ENCODE measurements at places on chromosomes 13 and 19.

DNA sequence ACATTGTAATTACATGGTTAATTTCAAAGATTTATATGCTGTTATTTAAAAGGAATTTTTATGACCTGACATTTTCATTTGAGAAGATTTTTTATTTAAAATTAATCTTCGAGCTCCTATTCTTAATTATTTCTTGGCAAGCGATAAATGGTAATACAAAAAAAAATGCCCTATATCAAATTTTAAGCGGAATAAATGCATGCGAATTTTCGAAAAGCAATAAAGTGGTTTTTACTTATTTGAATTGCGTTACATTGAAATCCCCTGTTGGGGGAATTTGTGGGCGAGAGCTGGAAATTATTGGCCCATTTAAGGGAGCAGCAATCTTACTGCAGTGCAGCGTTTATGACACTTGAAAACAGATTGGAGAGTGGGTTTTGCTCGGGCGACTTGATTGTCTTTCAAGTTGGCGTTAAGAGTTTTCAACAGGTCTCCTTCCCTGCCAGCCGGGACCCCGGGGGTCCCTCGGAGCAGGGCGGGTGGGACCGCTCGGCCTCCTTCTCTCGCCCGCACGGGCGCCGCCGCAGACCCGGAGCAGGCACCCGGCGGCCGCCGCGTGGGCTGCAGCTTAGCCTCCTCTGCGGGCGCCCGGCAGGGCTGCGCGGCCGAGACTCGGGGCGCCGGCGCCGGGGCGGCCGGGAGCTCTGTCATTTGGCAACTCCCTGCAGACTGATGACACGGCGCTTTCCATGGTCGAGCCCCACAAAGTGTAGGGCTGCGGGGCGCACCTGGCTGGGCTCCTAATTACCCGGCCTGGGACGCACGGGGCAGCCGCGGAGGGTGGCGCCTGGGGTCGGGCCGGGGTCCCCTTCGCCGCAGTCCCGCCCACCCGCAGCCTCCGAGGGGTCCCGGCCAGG is 255.1 kb upstream of the SOX21 start:
- peak overlapping the region; percentile 34 for H3K4me3 ChIP-seq
- no peak for DNase-seq
- H3K4me1 ChIP-seq: peaks cover 12% of the 10 kb centered on the region
- no peak overlapping the region for H3K27ac ChIP-seq
- no peaks in the 10 kb centered on the region for H3K27me3 ChIP-seq

GRCh38 chr19:37997911-37998344 is 90.9 kb downstream of the SIPA1L3 start:
- H3K4me3 ChIP-seq: no peak overlapping the region
- no peaks in the 10 kb centered on the region for H3K27me3 ChIP-seq
- no peak for DNase-seq

GRCh38 chr13:36142735-36143134 is 11.6 kb upstream of the DCLK1 start:
- no peak overlapping the region for H3K4me3 ChIP-seq
- no peak for DNase-seq
- no peaks in the 10 kb centered on the region for H3K36me3 ChIP-seq
- no peak overlapping the region for H3K27ac ChIP-seq

- H3K4me3 ChIP-seq: peak overlapping the region; percentile 54
- peak overlapping the region; percentile 76 for H3K27ac ChIP-seq
- H3K36me3 ChIP-seq: peaks cover 21% of the 10 kb centered on the region
- H3K27me3 ChIP-seq: no peaks in the 10 kb centered on the region
- peaks cover 30% of the 10 kb centered on the region for H3K4me1 ChIP-seq
Observed at GRCh38 chr19:17234911-17235299, 8.9 kb downstream of the OCEL1 start.

DNA sequence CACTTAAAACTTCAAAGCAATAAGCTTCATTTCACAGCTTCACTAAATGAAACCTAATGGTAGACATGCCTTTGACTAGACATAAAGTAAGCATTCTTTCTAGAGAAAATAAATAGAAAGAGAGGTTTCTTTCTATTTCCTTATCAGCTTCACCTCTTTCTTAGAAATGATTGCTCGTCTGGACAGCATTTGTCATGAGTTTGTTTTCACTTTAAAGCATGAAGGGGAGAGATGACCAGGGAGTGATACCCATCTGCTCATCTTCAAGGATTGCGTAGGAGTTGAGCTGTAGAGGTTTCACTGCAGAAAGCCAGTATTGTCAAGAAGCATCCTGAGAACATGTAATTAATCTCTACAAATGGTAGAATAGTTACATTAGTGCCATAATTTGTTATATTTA is 61.3 kb downstream of the COL4A2 start:
- H3K27ac ChIP-seq: no peak overlapping the region
- H3K36me3 ChIP-seq: no peaks in the 10 kb centered on the region
- peaks cover 37% of the 10 kb centered on the region for H3K4me1 ChIP-seq
- DNase-seq: no peak
- H3K27me3 ChIP-seq: no peaks in the 10 kb centered on the region

DNA sequence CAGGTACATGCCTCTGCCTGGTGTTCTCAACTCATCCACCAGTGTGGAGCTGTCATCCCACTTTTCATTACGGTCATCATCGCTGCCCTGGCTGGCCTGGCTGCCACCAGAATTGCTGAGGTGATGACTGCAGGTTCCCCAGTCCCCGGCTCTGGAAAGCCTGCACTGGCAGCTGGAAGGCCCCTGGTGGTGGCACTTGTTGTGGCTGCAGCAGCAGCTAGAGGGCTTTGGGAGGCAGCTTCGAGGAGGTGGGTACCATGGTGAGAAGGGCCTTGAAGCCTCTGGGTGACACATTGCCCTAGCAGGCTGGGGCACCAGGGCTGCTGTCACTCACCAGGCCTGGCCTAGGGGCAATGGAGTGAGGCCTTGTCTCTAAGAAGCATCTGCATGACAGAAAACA is 25.3 kb upstream of the ZNF14 start:
- H3K4me1 ChIP-seq: no peaks in the 10 kb centered on the region
- H3K4me3 ChIP-seq: no peak overlapping the region
- no peak for DNase-seq
- no peaks in the 10 kb centered on the region for H3K36me3 ChIP-seq
- no peak overlapping the region for H3K27ac ChIP-seq

- no peaks in the 10 kb centered on the region for H3K27me3 ChIP-seq
- peaks cover 5% of the 10 kb centered on the region for H3K36me3 ChIP-seq
- no peak overlapping the region for H3K27ac ChIP-seq
- DNase-seq: no peak
- peaks cover 15% of the 10 kb centered on the region for H3K4me1 ChIP-seq
Observed at GRCh38 chr19:57682226-57682766, 519 bp downstream of the ZNF551 start.

GRCh38 chr13:29484236-29484635 is 111.3 kb downstream of the SLC7A1 start:
- no peaks in the 10 kb centered on the region for H3K4me1 ChIP-seq
- no peak overlapping the region for H3K4me3 ChIP-seq
- no peaks in the 10 kb centered on the region for H3K27me3 ChIP-seq
- DNase-seq: no peak
- H3K36me3 ChIP-seq: no peaks in the 10 kb centered on the region
- no peak overlapping the region for H3K27ac ChIP-seq

GRCh38 chr13:103471896-103472295 is 405.7 kb upstream of the SLC10A2 start:
- H3K4me3 ChIP-seq: no peak overlapping the region
- H3K36me3 ChIP-seq: no peaks in the 10 kb centered on the region
- H3K27ac ChIP-seq: no peak overlapping the region
- no peak for DNase-seq
- no peaks in the 10 kb centered on the region for H3K4me1 ChIP-seq

GRCh38 chr13:101779147-101779546 is 326.7 kb downstream of the ITGBL1 start:
- H3K36me3 ChIP-seq: no peaks in the 10 kb centered on the region
- no peak overlapping the region for H3K4me3 ChIP-seq
- no peaks in the 10 kb centered on the region for H3K4me1 ChIP-seq
- H3K27ac ChIP-seq: no peak overlapping the region
- DNase-seq: no peak

GRCh38 chr19:8307400-8307964 is 676 bp downstream of the CD320 start:
- no peak for DNase-seq
- H3K27ac ChIP-seq: peak overlapping the region; percentile 66
- no peaks in the 10 kb centered on the region for H3K27me3 ChIP-seq
- peak overlapping the region; percentile 68 for H3K4me3 ChIP-seq
- no peaks in the 10 kb centered on the region for H3K36me3 ChIP-seq
- peaks cover 41% of the 10 kb centered on the region for H3K4me1 ChIP-seq

DNA sequence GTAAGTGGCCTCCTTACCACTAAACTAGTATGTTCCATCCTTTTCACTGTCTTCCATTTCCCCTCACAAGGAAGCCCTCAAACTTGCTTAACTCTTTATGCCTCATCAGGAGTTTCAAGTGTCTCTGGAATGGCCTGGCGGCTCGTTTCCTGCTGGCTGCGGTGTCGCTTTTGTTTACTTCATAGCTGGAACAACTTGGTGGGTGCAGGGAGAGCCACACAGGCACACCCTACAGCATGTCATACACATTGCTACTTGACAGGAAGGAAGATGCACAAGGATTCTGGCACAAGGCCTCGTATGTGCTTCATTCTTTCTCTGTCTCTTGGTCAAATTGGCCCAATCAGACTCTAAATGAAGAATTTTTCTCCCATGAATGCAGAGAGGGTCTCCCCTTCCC is 488.3 kb downstream of the FOXO1 start:
- no peak overlapping the region for H3K4me3 ChIP-seq
- no peaks in the 10 kb centered on the region for H3K36me3 ChIP-seq
- no peak for DNase-seq
- H3K27me3 ChIP-seq: no peaks in the 10 kb centered on the region
- H3K27ac ChIP-seq: no peak overlapping the region

DNA sequence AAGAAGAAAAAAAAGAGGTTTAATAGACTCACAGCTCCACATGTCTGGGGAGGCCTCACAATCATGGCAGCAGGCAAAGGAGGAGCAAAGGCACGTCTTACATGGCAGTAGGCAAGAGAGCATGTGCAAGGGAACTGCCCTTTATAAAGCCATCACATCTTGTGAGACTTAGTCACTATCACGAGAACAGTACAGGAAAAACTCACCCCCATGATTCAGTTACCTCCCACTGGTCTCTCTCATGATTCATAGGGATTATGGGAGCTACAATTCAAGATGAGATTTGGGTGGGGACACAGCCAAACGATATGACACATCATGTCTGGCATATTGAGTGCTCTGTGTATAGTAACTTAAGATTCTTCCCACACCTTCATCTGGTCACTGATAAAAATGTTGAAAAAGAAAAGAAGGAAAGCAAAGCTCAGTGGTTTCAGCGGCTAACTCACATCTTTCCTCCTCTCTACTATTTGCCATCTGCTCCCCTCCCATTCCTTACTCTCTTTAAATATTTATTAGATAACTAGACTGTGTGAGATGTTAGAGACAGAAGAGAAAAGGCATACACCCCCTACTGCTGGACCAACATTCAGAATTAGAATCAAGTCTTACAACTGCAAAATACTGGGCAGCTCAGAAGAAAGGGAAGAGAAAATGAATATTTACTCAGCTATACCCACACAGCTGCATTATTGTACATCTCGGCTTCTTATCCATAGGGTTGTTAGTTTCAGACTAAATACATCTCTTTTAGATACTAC is 60.1 kb upstream of the AKAP11 start:
- no peaks in the 10 kb centered on the region for H3K36me3 ChIP-seq
- H3K27ac ChIP-seq: no peak overlapping the region
- no peak overlapping the region for H3K4me3 ChIP-seq

GRCh38 chr13:30702006-30702405 is 33.3 kb upstream of the ALOX5AP start:
- no peaks in the 10 kb centered on the region for H3K27me3 ChIP-seq
- peaks cover 5% of the 10 kb centered on the region for H3K4me1 ChIP-seq
- DNase-seq: no peak
- no peak overlapping the region for H3K4me3 ChIP-seq
- no peak overlapping the region for H3K27ac ChIP-seq
- H3K36me3 ChIP-seq: no peaks in the 10 kb centered on the region

DNA sequence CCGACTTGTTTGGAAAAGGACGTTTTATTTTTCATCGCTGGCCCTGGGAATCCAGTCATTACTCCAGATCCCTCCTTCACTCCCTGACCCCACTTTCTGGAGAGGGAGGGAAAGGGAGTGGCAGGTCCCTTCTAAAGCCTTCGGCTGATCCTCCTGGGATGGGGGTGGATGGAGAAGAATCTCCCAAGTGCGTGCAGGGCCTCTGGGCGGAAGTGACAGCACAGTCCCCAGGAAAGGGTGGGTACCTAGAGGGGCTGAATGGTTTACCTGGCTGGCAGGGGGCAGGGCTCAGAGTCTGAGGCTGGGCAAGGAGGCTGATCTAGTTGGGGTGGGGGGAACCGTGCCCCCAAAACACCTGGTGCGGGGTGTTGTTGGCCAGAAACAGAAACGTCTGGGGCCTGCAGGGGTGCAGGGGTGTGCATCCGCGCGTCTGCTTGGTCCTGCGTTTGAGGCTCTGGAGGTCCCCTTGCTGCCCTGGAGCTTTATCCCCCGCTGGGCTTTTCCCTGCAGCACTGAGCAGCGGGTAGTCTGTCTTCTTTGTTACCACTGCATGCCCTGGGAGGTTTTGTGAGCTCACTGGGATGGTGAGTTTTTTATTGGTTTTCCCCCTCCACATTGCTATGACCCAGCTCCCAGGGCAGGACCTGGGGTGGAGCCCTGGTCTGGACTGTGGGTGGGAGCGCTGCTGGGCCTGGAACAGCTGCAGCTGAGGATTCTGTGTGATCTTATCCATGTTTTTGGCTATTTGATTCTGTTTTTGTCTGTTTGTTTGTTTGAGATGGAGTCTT is 3.0 kb upstream of the ZNF628 start:
- peak overlapping the region; percentile 57 for H3K27ac ChIP-seq
- no peak for DNase-seq
- peaks cover 46% of the 10 kb centered on the region for H3K4me1 ChIP-seq
- H3K36me3 ChIP-seq: no peaks in the 10 kb centered on the region
- H3K4me3 ChIP-seq: no peak overlapping the region
- H3K27me3 ChIP-seq: no peaks in the 10 kb centered on the region

DNA sequence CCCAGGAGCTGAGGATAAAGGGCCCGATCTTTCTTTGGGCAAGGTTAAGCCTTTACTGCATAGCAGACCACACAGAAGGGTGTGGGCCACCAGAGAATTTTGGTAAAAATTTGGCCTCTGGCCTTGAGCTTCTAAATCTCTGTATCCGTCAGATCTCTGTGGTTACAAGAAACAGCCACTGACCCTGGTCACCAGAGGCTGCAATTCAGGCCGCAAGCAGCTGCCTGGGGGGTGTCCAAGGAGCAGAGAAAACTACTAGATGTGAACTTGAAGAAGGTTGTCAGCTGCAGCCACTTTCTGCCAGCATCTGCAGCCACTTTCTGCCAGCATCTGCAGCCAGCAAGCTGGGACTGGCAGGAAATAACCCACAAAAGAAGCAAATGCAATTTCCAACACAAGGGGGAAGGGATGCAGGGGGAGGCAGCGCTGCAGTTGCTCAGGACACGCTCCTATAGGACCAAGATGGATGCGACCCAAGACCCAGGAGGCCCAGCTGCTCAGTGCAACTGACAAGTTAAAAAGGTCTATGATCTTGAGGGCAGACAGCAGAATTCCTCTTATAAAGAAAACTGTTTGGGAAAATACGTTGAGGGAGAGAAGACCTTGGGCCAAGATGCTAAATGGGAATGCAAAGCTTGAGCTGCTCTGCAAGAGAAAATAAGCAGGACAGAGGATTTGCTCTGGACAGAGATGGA is 8.4 kb upstream of the CEACAM19 start:
- no peaks in the 10 kb centered on the region for H3K27me3 ChIP-seq
- H3K36me3 ChIP-seq: peaks cover 26% of the 10 kb centered on the region
- DNase-seq: no peak
- H3K4me1 ChIP-seq: peaks cover 16% of the 10 kb centered on the region

Data from vagina (tissue), 2 donors.